ELF-1 (cell line): ENCODE measurements at places on chromosomes 16 and 17.

GRCh38 chr16:85524630-85525419 lies 88.3 kb upstream of the GSE1 start:
- peak; percentile 84 for DNase-seq

- no peak for DNase-seq
These were observed 11.9 kb downstream of the TMEM204 start for GRCh38 chr16:1545044-1546040.

GRCh38 chr17:64162554-64162953 lies 32.6 kb upstream of the ERN1 start:
- no peak for DNase-seq

DNA sequence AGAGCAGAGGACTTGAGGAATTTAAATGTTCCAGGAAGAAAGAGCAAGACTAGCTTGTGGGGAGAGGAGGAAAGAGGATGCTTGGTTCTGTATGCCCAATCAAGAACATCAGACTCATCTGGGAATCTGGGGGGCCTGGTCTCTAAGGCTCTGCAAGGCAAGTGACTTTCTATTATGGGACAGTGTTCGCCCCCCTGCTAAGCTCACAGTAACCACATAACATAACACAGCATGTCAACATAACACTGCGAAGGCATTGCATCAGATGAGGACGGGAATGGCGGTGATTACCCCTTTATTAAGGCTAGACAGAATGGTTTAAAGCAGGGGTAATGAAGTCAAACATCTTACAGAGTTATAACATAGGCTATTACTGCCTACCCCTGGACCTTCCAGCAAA lies 176.6 kb upstream of the IRX6 start:
- DNase-seq: no peak

- DNase-seq: no peak
These were observed 250.9 kb upstream of the SDK2 start for GRCh38 chr17:73895157-73895556.

DNA sequence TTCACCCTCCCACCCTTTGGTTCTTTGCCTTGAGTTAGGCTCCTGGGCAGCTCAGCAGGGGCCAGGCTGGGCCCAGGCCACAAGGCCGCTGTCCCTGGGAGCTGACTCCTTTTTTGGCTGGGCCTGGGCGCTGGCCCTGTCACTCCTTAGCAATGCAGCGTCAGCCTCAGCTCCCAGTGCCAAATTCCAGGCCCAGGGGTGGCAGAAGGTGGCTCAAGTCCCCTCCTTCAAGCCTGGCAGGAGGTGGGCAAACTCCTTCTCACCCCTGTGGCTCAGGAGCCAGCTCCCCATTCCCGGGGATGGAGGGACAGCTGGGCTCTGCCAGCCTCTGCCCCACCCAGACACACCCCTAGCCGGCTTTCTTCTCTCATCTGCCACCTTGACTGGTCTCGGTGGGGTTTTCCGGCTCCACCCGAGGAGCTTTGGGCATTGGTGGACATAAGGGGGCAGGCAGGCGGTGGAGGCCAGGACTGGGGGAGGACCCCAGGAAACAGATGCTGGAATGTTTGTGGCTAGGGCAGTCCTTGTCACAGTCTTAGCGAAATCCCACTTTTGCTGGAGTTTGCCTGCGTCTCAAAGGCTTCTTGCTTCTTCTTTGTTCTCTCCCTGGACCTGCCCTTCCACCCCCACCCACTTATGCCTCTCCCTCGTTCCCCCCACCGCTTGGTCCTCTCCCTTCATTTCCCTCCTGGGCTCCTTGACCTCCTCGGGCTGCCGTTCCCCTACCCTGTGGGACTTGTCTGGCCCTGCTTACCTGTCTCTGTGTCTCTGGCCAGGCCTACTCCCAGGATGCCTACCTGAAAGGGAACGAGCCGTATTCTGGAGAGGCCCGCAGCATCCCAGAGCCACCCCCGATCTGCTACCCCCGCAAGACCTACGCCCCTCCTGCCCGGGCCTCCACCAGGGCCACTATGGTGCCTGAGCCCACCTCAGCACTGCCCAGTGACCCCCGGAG lies 37.4 kb downstream of the ARHGAP23 start:
- no peak for DNase-seq

DNA sequence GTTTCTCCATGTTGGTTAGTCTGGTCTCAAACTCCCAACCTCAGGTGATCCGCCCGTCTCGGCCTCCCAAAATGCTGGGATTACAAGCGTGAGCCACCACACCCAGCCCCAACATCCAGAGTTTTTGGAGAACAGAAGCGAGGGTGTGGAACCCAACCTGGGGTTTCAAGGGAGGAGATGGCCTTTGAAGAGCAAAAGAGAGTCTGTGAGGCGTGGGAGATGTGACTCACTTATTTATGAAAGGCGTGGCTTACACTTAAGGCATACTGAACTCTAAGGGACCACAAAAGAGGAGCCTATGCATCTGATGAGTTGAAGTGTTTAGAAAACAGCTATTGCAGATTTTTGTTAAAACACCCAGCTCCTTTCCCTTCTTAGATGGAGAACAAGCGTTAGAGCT lies 18.9 kb downstream of the ARSG start:
- no peak for DNase-seq

DNA sequence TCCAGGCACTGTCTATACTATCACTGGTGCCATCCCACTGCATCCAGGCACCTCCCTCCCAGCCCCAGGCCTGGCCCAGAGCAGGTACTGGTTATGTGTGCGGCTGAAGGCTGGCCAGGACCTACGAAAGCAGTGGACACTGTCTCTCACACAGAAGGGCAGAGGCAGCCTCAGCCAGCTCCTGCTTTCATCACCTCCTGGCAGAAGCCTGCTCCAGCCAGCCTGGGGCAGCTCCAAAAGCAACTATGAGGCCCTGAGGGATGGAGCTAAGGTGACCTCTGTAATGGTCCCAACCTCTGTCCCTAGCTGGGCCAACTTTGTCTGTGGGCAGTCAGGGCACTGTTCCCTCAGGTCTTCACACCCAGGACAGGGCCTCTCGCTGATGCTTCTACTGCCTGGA lies 18.8 kb downstream of the HSD11B2 start:
- no peak for DNase-seq

DNA sequence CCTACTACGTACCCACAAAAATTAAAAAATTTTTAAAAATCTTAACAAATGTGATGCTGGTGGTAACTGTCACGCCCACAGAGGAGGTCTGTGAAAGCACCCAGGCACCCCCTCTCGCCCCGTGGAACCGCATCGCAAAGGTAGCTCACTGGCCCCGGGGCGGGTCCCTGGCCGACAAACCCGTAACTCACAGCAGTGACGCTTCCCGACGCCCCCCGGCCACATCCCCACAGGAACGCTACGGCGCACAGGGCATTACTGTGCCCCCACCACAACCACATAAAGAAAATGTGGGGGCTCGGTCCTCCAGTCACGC lies 366 bp downstream of the ANKS3 start:
- DNase-seq: no peak

DNA sequence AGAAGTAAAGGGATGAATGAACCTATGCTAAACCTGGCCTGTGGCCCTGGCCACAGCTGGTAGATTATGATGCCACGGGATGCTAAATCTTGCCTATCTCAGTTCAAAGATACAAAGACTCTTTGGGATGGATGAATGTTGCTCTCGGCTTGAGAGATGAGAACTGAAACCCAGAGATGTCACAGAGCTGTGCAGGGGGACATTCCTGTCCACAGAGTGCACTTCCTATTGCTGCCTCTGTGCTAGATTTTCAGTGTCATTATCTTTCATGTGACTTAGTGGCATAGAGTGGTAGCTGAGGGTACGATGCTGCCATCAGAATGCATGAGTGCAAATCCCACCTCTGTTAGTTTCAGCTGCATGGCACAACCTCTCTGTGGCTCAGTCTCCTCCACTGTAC lies 2.3 kb upstream of the MT1M start:
- no peak for DNase-seq

- DNase-seq: peak; percentile 48
These were observed 10.9 kb upstream of the SP2 start for GRCh38 chr17:47884905-47885730.

DNA sequence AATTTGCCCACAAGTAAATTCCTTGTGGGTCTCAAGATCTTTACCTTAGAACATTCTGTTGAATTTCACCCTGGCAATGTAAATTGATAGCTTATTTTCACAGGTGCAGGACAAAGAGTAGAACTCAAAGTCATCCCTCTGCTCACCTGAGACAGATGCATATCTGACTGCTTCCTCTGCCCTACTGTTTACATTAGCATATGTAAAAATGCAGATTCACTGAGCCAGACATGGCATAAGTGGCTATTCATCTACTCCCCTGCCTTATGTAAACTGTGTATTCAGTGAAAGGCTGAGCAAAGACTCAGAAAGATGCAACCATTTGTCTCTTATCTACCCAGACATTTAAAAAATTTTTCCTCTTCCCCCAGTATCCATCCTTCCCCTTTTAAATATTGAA lies 22.3 kb upstream of the MILR1 start:
- no peak for DNase-seq

- DNase-seq: no peak
These were observed 23.4 kb downstream of the NUP85 start for GRCh38 chr17:75228847-75229246.

DNA sequence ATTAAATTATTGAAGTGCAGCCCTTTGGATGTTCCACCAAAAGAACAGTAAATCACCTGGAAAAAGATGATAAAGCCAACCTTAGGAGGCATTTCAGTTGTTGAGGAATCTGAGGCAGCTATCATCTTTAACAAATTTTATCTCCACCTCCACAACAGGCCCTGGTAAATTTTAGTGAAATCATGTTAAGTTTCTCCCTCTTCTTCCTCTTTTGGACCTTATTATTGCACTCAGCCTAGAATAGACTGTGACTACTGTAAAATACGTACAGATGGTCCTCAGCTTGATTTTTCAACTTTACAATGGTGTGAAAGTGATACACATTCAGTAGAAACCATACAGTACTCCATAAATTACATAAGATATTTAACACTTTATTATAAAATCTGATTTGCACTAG lies 90.3 kb downstream of the USP32 start:
- no peak for DNase-seq

DNA sequence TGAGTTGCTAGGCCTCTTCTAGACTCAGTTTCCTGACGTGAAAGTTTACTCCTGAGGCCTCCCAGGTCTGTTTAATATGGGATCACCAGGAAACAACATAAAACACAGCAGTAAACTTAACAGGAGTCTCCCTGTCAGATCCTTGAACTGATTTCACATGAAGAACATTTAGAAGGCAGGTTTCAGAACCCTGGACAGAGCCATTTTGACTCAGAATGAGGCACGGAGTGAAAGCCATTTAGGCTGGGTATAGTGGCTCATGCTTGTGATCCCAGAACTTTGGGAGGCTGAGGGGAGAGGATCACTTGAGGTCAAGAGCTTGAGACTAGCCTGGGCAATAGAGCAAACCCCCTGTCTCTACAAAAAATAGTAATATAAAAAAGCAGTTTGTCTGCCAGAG lies 289.1 kb downstream of the CA10 start:
- peak; percentile 14 for DNase-seq

GRCh38 chr17:57038486-57038885 lies 46.6 kb upstream of the AKAP1 start:
- DNase-seq: no peak

DNA sequence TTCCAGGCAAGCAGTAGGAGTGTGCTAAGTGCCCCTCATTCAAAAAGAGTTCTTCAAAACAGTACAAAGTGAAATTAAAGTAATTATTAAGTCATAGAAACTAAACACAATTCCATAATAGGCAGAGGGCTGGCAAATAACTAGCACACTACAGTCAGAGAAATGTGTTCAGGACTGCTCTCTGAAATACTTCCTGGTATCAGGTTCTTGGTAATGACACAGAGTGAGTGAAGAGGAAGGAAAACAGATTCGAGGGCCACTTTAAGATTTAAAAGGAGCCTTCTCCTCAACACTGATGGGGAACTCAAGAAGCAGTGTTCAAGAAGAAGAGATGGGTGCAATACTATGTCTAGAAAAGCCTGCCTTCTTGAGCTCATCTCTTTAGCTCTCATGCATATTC lies 139.2 kb downstream of the TOX3 start:
- DNase-seq: no peak

GRCh38 chr17:41013606-41014005 lies 4.7 kb upstream of the KRTAP3-1 start:
- DNase-seq: no peak

DNA sequence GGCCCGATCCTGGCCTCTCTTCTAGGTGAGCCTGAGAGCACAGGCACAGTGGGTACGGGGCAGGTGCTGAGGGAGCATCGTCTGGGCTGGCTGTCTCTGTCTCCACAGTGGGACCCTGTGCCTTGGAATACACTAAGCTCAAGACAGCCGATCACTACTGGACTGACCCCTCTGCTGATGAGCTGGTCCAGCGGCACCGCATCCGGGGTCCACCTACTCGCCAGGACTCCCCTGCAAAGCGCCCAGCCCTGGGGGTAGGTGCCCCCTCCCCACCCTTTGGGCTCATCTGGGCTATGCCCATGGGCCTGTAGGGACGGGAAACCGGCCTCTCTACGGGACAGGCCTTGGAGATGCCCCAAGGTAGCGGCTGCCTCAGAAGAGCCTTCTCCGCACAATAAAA lies 25.6 kb downstream of the SGSM2 start:
- no peak for DNase-seq
